AML-193 (cell line): ENCODE measurements at places on chromosomes 3 and 15.

DNA sequence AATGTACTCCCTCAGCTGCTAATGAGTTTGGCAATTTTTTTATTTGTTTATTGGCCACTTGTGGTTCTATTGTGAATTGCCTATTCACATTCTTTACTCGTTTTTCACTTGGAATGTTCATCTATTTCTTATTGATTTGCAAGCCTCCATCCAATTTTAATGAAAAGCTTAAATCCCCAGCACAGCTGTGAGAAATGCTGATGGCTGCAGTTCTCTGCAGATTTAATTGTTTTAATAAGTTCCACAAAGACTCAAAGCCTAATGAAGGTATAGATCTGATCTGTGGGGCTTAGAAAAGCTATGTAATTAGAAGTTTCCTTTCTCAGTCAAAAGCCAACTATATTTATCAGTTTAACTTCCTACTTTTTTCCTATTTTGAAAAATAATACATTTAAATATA lies 41.5 kb downstream of the LYZL4 start:
- DNase-seq: no peak

DNA sequence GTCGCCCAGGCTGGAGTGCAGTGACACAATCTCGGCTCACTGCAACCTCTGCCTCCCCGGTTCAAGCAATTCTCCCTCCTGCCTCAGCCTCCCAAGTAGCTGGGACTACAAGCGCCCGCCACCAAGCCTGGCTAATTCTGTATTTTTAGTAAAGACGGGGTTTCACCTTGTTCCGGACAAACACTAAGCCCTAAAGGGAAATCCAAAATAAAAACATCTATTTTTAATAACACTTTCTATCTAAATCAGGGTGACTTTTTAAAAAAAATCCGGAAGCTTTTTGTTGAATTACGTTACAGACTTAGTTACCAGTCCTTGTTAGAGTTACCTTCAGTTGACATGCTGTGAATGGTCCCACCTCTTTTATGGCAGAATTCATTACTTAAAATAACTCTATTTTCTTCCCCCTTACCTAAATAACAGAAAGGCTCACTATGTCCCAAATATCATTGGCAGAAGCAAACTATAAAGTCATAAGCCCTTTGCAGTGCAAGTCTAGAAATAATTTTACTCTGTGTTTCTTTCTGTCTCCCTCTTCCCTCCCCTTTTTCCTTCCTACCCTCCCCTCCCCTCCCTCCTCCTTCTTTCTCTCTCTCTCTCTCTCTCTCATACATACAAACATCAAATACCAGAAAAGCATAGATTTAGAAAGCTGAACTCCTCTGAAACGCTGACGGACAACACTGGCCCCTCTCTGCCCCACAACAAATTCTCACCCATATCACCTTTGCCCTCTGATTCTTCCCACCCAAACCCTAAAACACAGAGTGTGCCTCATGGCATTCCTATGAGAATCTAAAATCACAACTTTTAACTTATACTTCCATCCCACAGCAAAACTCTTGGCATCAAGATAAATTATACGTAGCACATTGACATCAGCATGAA lies 18.3 kb downstream of the THBS1 start:
- DNase-seq: no peak

- no peak for DNase-seq
Observed at GRCh38 chr3:24454856-24455255, 39.8 kb downstream of the THRB start.

- no peak for DNase-seq
Observed at GRCh38 chr3:30354972-30355371, 251.4 kb upstream of the TGFBR2 start.

DNA sequence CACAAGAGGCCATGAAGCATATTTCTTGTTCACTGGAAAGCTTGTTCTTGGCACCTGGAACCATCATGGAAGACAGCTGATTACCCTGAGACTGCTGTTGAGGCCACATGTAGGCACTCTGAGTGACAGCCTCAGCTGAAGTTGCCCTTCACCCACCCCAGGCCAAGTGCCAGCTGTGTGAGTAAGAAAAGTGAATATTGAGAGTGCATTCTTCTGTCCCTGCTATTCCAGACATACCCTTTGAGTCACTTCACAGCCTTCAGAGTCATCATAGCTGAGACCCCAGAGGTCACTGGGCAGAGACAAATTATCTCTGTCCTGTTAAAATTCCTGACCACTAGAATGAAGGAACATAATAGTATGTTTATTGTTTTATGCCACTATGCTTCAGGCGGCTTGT lies 79.6 kb downstream of the NFKBIZ start:
- DNase-seq: no peak

GRCh38 chr15:88860212-88860611 lies 35.1 kb downstream of the HAPLN3 start:
- DNase-seq: no peak

DNA sequence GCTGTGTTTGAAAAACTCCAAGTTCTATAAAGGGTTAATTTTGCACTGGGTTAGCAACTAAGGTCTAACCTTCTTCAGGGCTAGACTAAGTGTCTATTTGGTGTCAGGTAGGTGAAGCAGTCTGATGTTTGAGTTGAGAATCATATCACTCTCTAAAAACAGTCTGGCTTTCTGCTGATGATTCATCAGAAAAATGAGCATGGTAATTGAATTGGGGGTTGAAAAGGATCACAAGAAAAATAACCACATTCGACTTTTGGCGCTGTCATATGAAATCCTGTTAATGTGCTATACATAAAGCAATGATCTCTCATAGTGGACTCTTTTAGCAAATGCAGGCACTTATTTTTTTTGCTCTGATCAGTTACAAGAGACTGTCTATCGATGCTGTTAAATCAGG lies 242.2 kb upstream of the AZI2 start:
- no peak for DNase-seq

DNA sequence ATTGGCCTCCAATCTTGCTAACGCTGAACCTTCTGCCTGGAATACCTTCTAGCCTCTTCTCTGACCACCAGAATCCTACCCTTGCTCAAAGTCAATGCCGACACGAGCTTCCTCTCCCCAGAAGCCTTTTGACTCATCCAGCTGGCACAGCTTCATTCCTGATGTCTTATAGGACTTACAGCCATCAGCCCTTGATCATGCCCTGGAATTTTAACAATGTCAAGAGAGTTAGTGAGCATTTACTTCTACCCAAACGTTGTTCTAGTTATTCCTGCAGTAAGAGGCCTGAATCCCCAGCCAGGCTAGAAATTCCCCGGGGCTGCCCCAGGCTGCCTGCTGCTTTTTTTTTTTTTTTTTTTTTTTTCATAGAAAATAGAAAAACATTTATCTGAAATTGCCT lies 3.9 kb downstream of the CYP1A2 start:
- no peak for DNase-seq

DNA sequence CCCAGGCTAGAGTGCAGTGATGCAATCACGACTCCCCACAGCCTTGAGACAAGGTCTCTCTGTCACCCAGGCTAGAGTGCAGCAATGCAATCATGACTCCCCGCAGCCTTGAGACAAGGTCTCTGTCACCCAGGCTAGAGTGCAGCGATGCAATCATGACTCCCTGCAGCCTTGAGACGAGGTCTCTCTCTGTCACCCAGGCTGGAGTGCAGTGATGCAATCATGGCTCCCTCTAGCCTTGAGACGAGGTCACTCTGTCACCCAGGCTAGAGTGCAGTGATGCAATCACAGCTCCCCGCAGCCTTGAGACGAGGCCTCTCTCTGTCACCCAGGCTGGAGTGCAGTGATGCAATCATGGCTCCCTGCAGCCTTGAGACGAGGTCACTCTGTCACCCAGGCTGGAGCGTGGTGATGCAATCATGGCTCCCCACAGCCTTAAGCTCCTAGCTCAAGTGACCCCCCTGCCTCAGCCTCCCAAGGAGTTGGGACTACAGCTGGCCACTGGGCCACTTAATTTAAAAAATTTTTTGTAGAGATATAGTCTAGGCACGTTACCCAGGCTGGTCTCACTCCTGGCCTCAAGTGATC lies 26.1 kb downstream of the TFRC start:
- peak; percentile 79 for DNase-seq

- DNase-seq: no peak
Observed at GRCh38 chr3:51063053-51063452, 322.0 kb upstream of the MANF start.

DNA sequence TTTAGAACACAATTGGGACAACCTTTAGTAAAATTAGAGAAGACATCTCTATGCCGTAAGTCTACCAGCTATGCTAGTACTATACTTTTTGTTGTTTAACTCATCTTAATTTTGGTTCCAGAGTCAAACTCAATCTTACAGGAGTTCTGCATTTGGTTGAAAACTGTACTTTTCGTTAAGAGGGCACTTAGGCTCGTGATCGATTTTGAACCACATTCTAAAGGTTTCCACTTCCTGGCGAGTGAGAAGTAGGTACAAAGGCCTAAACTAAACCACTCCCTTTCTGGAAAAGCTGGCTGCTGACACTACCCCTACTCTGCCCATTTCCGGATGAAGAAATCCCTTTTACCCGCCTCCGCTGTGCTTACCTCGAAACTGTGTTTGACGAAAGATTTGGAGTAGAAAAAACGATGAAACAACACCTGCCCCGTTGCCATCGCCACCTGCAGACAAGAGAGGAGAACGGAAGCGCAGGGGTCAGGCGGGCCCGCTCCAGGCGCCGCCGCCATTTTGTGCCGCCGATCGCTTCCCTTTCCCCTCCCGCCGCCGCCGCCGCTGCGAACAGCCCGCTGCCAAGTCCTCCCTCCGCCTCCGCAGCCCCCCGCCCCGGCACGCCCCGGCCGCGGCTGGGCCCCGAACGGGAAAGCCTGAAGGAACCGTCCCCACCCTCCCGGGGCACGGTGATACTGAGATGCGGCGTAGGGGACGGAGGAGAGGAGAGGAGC lies 748 bp downstream of the CCNL1 start:
- peak; percentile 77 for DNase-seq

- DNase-seq: no peak
Observed at GRCh38 chr3:50316657-50317242, 5.8 kb downstream of the HYAL2 start.

GRCh38 chr3:50317300-50317699 lies 5.2 kb downstream of the HYAL2 start:
- no peak for DNase-seq

DNA sequence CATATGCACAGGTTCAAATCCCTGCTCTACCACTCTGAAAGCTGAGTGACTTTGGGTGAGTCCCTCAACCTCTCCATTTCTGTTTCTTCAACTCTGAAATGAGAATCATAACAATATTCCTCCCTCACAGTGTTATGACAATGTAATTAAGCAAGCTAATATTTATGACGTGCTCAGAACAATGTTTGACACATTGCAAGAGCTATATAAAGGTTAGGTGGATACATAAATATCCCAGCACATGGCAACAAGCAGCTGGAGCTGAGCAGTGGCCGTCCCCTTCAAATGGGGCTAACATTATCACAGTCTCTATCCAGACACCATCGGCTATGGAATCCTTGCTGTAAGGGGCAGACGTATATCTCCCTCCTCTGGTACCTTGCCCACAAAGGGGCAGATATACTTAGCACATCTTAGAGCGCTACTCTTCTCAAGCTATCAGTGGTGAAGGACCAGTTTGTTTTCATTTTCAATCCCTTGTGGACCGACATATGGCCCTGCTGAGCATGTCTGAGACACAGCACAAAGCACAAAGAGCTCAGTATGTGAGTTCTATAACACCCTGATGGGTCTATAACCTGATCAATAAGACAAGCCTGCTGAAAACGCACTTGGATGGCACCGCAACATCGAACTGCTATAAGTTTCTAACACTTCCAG lies 80.9 kb downstream of the PRICKLE2 start:
- DNase-seq: no peak

DNA sequence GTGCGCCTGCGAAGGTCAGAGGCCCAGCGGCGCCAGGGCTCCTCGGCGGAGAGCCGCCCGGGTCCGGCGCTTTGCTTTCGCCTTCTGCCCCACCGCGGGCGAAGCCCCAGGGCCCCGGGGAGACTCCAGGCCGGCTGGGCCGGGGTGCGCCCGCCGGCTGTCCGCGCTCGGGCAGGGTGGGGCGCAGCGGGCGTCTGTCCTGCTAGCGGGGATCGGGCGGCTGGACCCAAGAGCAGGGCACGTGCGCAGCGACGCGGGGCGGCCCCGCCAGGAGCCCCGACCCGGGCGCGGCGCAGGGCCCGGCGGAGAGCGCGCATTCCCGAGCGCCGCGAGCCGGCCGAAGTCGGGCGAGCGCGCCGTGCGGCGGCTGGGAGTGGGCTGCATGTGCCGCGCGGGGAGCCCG lies 569 bp upstream of the ALDH1A3 start:
- DNase-seq: no peak

DNA sequence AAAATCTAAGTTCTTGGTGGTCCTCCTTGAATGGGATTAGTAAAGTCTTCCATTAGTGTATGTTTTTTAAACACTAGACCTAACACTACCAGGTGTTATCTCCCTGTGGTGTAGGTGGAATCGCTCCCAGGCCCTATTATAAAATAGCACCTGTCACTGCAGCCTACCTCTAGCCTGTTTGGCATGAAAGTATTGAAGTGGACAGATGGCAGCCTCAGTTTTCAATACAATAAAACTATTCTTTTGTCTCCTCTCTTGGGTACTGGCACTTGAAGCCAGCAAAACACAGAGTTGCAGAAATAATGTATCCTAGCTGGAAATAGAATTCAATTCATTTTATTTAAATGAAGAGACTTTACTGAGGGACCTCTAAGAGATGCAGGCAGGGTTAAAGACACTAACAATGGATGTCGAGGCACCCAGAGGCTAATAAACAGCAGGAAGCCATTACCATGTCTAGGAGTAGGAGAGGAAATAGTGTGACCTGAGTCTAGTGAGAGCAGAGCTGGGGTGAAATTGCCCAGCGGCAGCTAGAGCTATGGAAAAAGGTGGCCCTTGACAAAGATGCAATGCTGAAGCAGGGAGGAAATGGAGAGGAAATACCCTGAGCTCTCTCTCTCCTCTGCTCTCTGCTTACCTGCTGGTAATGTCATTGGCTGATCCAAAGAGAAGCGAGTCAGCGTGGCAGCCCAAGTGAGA lies 49.1 kb upstream of the TMEM158 start:
- no peak for DNase-seq

DNA sequence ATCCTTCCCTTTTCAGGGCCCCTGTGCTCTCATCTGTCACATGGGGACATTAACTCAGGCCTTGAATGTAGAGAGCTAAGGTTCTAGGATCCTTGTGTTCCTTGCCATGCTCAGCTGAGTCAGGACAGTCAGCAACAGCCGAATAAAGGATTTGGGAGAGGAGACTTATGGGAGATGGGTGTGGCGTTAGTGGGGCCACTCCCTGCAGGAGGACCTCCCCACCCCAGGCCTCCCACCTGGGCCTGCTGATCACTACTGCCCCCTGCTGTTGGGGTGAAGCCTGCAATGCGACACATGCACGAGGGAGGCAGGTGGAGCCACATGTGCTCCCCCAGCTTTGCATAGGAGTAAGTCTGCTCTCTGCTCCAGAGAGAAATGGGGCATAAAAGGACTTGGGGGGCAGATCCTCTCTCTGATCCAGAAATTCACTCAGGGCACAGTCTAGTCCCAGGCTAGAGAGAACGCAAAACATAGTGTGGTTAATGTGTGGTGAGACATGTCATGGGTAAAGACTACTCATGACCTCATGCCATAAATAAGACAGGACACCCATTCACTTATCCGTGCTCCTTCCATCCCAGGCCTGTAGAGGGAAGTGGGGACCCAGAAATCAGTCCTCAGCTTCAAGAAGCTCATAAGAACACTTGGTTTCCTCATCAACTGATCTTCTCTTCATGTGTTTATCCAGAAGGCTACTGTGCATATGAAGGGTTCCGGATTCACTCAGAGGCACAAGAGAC lies 19.4 kb downstream of the RBP1 start:
- peak; percentile 15 for DNase-seq

GRCh38 chr3:171416061-171416460 lies 44.1 kb downstream of the TNIK start:
- DNase-seq: no peak
